H54 (cell line): ENCODE measurements at places on chromosomes 2 and 18.

DNA sequence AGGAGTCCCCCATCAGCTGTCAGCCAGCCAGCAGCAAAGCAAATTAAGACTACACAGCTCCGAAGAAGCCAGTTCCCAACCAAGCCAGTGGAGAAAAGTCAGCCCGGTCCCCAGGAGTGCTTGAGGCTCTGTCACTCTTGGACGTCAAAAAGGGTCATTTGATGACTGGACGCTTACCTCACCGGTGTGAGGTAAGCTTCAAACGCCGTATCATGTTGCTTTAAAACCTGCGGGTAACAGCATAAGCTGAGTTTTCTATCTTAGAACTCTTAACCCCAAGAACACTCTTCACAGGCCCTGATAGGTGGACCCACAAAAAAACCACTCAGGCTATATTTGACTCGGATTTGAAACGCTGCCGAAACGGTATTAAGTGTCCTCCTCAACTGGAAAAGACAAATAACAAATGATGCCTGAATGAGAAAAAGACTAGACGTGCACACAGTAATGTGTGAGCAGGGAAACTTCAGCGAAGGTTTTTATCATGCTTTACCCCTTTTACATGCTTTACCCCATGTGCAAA, 682 bp upstream of the LNPK start:
- peak; percentile 9 for DNase-seq

DNA sequence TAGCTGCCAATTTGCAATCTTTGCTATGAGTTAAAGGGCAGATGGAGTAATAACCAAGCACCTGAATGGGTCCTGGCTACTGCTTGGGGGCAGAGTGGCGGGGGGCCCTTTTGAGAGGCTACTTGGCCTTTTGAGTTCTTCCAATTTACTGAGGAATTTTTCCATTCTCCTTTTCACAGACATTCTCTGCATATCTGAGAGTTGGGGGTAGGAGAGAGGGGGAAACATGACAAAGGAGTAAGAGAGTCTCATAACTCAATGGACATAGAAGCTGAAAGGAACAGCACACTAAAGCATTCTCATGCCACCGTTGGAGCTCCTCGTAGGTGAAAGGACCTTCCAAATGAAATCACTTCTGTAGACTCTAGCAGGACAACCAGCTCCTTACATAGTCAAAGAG, 16.1 kb downstream of the LGALSL start:
- no peak for DNase-seq

GRCh38 chr2:241885946-241886643, 16.6 kb downstream of the RTP5 start:
- DNase-seq, result no peak

DNA sequence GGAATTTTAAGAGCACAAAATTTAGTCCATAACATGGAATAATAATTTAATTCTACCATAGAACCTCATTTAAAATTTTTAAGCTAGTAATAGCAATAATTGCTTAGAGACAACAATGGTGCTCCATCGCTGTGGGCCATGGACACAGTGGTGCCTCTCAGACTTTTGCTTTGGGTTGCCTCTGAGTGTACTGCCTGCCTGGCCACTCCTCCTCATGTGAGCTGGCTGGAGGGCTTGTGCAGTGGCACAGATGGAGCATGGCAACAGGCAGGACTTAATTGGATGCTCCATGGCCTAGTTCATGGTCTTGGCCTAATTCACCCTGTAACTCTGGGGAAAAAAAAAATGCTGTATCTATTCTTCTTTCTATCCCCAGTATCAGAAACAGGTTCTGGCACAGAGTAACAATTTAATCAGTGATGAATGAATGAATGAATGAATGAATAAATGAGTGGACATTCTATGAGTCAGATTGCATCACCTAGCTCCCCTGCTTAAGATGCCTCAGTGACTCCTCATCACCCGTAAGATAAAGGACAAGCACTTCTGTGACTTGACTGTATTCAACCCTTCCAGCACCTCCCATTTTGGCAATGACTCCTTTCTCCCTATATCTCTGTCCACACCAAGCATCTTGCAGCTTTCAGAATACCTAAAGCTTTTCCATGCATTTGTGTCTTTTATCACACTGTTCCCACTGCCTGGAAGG, 211.8 kb upstream of the SLC14A2 start:
- no peak for DNase-seq

GRCh38 chr18:76499637-76500340, 4.7 kb upstream of the ZNF516 start:
- DNase-seq, result no peak

DNA sequence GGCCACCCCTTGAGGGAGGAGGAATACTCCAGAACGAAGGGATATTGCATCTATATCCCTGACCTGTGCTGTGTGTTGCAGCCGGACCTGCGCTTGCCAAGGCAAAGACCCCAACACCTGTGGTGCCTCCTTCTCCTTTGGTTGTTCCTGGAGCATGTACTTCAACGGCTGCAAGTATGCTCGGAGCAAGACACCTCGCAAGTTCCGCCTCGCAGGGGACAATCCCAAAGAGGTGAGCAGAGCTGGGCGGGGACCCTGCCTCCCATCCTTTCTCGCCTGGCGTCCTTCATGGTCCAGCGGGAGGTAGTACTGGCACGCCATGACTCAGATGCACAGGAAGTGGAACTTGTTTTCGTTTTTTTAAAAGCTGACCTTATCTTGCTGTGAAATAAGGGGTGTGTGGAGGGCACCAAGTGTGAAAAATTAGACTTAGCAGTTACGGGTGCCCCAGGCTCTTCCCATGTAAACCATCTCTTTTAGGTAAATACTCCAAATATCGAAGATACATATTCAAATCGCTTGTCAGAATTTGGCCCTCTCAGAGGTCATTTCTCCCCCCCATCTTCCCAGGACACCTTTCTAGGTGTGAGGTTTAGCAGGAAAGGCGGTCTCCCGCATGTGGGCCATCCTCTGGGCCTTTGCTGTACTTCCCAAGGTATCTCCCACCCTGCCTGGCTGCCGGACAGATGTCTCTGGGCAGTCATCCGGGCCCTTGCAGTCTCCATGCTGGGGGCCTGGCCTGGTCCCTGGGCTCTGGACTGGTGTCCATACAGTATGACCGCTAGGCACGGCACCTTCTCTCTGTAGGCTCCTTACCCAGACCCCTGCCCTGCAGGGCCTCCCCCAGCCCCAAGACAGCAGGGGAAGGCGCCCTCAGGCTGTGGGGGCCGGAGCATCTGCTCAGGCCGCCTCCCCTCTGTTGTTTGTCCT, 57.6 kb downstream of the BOLA3 start:
- DNase-seq, result no peak

GRCh38 chr2:179250095-179250494, 14.5 kb downstream of the SESTD1 start:
- no peak for DNase-seq

GRCh38 chr2:111178730-111179405, 58.2 kb downstream of the BCL2L11 start:
- peak; percentile 70 for DNase-seq

GRCh38 chr18:9737006-9737405, 28.9 kb downstream of the RAB31 start:
- no peak for DNase-seq

GRCh38 chr2:17271416-17271815, 246.8 kb downstream of the RAD51AP2 start:
- no peak for DNase-seq
